ENCODE measurements at places on chromosomes 2 and 18. TPM values are rescaled to one million over a fixed set of nuclear protein-coding genes. Genes with fewer than 3 reads are reported as not detected.
A peak's percentile ranks its signal among the peaks of the same experiment; 100 is the strongest.

DNA sequence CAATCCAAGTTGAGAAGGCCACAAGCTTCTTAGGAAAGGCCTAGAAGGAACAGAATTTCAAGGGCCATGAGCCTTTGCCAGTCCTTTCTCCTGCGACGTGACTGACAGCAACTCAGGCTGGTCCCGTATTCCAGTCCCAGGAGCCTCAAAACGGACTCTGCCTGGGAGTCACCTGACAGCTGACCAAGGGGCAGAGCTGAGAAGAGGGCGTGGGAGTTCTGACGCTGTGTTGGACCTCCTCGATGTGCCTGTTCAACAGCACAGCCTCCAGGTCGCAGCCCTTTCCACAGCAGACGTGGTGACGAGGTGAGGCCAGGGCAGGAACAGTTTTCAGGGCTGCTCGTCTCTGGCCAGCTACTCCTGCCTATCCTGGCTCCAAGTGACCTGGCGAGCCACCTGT lies 37.6 kb downstream of the CENPO start:
- no peak for DNase-seq

GRCh38 chr2:53475321-53475720 lies 292.3 kb upstream of the CHAC2 start:
- no peak for DNase-seq

DNA sequence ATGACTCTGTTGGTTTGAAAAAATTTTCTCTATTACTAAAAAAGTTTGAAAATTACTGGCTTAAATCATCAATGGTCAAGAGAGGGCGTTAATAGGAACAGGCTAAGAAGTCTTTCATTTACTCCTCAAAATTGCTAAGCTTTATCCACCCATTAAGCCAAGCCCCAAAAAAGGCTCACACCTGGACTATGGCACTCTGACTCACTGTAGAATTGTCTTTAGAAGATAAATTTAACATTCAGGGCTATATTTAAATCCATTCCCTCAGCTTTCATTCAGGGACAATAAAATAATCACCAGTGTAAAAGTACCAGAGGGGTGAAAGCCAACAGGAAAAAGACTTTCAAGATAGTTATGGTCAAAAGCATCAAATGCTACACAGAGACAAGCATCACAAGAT lies 80.0 kb downstream of the SESTD1 start:
- no peak for DNase-seq

DNA sequence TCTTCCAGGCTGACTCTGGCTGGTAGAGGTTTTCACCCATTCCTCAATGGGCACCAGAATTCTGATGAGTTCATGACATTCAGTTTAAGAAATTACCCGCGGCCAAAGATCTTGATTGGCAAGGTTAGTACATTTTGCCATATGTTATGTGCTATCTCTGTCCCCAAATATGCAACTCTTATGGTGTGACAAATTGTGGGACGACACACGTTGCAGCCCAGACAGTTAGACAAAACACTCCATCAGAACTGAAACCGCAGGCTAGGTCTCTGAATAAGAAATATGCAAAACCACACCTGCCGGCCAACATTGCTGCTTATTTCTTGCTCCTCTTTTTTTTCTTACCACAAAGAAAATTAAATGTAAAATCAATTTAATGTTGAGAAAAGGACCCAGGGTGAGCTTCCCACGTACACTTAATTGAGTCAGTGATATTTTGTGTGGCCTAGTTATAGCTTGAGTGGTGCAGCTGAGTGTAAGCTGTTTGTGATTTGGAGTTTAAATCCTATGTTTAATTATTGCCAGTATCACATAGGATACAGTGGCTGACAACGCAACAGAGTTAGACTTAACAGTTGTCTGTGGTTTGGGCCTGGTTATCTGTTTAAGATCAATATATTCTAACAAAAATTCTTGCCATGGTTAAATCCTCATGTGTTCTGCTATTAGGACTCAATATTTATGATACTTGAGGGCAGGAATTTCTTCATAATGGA lies 35.7 kb upstream of the LTBP1 start:
- DNase-seq = no peak

DNA sequence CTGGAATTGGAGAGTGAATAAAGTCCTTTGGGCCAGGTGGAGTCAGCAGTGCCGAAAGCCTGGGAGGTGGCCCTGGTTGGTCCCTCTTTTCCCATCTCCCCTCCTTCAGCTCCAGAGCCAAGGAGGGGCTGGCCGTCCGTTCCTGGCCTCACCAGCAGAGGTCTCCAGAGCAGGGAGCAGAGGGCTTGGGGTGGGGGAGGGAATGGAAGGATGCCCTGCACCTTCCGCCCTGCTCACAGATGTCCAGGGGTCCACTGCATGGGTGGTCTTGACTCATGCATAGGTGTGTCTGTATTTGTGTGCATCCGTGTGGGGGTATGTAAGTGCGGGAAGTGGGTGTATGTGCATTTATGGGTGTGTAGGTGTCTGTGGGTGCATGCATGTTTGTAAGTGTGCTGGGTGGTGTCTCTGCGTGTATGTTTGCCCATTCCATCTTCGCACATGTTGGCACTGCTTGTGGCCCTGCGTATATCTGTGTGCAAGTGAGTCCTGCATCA lies 201.8 kb downstream of the ZFP36L2 start:
- DNase-seq = no peak

- peak; percentile 75 for DNase-seq
These were observed 12.7 kb downstream of the TTC39C start for GRCh38 chr18:24027156-24027827.

DNA sequence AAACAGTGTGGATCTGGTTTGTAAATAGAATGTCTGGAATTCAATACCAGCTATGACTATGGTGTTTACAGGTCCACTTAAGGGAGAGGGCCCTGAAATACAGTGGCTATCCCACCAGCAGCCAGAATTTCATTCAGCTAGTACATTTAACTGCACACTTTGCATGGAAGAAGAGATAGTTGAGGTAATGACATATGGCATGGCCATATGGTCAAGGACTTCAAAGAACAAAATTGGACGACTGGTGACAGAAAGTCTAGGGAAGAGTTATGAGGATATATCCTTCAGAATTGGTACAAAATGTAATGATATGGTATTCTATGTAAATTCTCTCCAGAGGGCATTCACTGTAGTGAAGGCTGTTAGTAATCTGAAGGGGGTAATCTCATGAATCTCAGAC lies 105.0 kb downstream of the IKZF2 start:
- DNase-seq = no peak

- no peak for DNase-seq
These were observed 20.2 kb upstream of the GYPC start for GRCh38 chr2:126635736-126636135.

DNA sequence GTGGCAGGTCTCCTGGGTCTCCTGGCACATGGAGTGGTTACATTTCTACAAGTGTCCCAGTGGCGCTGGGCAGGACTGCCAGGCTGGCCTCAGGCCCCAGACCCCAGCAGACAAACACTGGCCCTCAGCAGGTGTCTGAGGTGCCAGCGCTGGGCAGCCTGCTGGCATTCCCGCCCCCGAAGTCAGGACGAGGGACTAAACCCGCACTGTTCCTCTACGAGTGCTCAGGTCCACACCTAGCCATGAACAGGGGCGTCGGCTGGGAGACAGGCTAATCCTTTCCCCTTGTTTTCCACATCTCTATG lies 12.8 kb downstream of the SNED1 start:
- DNase-seq = no peak

DNA sequence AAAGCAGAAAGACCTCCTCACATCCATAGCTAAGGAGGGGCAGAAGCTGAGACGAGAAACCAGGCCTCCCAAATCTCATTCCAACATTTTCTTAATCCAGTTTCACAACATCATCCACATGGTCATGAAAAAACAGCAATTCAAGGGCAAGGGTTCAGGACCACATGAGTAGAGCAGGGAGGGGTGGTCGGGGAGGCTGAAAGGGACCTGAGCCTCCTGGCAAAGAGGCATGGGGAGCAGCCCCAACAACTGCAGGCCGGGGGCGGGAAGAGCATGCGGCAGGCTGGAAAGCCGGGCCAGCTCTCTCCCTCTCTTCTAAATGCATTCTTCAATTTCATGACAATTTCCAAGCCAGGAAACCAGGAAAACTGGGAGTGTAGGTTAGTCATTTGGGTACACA lies 76.7 kb downstream of the DNMT3A start:
- DNase-seq = no peak

DNA sequence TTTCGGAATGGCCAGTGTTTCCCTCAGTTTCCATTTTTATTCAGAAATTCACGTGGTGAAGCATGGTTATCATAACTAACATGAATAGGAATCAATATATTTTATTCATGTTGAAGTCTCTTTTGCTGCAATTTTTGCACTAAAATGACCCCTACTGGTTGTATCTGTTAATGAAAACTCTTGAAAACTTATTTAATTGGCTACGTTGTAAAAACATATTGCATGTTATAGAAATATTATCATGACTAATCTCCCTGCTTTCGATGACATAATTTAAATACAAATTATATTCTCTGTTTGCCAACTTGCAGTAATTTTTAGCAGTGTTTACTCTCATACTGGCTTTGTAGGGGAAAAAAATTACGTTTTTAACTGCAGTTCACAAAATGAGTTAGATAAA lies 3.5 kb downstream of the CRIM1 start:
- DNase-seq = no peak

GRCh38 chr2:175792199-175792598 lies 209.9 kb downstream of the LNPK start:
- no peak for DNase-seq

The RNF125 gene
- polyA plus RNA-seq = 0.41 TPM

The IL36A gene
- polyA plus RNA-seq = not detected

The KCNS3 gene
- polyA plus RNA-seq = 0.46 TPM

The SCYGR1 gene
- polyA plus RNA-seq = not detected

The CNTNAP5 gene
- polyA plus RNA-seq = not detected

The ACAA2 gene
- 33.8 TPM for polyA plus RNA-seq

All from AG04450 (cell line).